ENCODE measurements at places on chromosomes 7 and 10.

- no peak for DNase-seq
Observed at GRCh38 chr7:158824028-158824427, 5.3 kb downstream of the ESYT2 start.

GRCh38 chr7:142461437-142461836 is 203.6 kb upstream of the PRSS58 start:
- no peak for DNase-seq

GRCh38 chr10:9437131-9437530 is 1382.6 kb downstream of the GATA3 start:
- DNase-seq, result no peak

GRCh38 chr10:62817121-62817765 is 1.1 kb upstream of the EGR2 start:
- DNase-seq, result no peak

- no peak for DNase-seq
Observed at GRCh38 chr7:148589640-148590039, 926 bp upstream of the C7orf33 start.

GRCh38 chr10:42984035-42984610 is 92.7 kb upstream of the RET start:
- no peak for DNase-seq

DNA sequence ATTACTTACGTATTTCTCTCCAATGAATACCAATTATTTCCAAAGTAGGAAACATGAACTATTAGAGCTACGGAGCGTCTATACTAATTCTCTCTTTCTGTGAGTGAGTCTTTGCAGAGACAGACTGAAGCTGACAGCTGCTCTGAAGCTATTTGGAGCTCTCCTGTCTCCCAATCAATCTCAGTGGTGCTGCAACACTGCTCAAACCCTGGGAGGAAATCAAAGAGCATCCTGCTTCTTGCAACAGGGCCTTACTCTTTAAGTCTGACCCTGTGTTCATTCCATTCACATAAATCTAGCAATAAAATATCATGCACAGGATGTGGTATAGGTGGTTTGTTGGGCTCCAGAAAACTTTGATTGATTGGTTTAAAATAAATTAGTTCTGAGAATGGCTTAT is 685.7 kb upstream of the IGFBP3 start:
- DNase-seq, result no peak

DNA sequence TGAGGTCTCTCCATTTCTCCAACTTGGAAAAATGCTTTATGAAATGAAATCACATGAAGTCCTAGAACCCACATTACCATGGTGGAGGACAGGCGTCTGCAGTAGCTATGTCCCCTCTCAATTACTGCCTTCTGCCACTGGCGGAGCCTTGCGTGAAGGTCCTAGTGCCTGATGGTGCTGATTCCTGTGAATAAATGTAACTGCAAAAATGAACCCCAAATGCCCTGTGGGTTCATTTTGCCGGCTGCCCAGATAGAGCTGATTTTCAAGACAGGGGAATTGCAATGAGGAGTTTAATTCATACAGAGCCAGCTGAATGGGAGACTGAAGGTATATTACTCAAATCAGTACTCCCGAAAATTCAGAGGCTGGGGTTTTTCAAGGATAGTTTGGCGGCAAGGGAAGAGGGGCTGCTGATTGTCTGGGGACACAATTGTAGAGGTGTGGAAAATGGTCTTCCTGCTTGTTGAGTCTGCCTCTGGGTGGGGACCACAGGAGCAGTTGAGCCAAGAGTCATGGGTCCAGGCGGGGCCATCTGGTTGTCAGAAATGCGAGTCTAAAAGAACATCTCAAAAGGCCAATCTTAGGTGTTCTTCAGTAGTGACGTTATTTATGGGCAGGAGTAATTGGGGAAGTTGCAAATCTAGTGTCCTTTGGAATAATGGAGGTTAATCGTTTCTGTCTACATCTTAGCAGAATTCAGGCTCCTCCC is 13.5 kb downstream of the PRF1 start:
- DNase-seq, result no peak

- no peak for DNase-seq
Observed at GRCh38 chr10:50216894-50217293, 34.4 kb downstream of the ASAH2 start.

DNA sequence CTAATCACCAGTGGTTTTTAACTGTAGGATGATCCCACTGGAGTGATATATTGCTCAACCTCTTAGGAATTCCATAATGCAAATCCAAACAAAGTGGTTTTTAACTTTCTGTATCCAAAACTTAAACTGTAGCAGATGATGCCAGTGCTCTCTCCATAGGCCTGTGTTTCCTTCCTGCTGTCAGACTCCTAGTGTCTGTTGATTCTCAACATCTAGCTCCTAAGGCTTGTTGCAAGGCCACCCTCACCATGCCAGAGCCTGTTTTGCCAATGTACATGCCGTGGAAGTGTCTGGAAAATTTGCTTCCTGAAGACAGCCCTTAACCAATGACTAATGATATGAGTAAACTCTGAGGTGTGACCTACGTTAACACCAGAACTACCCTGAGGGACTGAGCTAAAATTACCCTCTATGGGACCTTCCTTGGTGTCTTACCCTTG is 39.3 kb downstream of the C1GALT1 start:
- DNase-seq, result no peak

- DNase-seq, result no peak
Observed at GRCh38 chr7:70044064-70044463, 445.8 kb downstream of the AUTS2 start.

DNA sequence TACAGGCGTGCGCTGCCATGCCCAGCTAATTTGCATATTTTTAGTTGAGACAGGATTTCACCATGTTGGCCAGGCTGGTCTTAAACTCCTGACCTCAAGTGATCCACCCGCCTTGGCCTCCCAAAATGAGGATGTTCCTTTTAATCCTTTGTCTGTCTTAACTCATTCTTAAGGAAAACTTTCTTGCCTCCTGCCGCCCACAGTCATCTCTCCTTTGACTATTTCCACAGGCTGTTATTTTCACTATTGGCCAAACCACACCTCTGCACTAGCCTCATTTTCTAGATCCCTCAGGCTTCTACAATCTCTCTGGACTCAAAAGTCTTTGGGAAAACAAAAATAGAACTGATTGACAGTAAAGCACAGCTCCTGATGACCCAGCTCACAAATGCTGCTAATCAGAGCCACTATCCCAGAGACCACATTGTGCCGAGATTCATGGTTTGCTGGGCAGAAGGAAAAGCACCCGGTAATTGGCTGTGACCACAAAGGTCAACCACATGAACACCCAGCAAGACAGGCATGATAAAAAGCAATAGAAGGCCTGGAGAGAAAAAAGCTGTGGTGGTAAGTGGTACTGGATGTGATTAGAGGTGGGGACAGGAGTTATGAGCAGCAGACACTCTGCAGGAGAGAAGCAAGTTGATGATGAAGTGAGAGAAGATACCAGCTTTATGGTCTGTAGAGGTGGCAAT is 44.1 kb upstream of the ZNRF2 start:
- no peak for DNase-seq

- no peak for DNase-seq
Observed at GRCh38 chr7:150979713-150980390, 1.7 kb upstream of the KCNH2 start.

DNA sequence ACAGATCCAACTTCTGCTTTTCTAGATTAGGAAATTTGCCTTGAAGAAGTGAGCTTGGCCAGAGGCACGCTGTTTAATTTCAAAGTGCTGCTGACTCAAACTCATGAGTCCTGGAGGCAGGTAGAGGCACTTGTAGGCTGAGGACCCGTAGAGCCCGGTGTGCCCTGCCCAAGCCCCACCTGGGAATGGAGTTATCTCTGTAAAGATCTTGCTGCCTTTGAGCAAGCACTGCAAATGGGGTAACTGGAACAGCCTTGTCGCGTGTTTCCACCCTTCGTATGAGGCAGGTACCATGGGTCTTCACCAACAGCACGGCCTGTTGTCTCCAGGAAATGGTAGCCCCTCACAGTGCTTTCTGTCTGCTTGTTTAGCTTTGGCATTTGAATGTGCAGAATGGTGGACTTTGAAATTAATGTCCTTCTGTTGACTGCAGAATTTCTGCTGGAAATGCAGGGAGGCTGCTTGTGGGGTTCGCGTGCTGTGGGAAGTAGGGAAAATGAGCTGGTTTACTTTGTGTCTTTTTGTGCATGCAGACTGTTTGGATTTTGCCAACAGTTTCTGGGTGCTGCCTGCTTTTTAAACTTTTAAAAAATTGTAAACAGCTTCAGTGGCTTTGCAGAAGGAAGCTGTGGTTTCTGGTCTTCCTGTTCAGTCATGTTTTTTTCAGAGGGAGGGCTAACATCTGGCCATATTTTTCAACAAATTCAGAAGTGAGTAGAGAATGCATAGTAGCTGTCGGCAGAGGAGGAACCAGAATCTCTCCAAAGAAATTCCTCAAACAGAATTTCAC is 27.2 kb downstream of the CCM2 start:
- DNase-seq, result no peak

GRCh38 chr7:93015101-93015778 is 102.5 kb downstream of the SAMD9 start:
- no peak for DNase-seq

DNA sequence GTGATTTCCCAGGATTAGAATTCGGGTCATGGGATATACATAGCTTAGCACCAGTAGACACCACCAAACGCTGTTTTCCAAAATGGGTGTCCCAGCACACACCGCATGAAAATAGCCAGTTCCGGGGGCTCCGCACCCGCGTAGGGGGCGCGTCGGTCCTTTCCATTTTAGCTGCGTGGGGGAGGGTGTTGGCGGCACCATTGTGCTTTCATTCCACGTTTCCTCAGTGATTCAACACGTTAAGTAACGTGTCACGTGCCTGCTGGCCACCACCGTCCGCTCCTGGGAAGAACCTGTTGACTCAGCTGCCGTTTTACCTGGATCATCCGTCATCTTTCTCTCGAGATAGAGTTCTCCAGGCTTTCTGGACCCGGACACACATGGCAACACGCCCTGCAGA is 25.6 kb upstream of the ADGRA1 start:
- no peak for DNase-seq

GRCh38 chr7:38846280-38846679 is 62.7 kb downstream of the VPS41 start:
- DNase-seq, result no peak

- no peak for DNase-seq
Observed at GRCh38 chr7:55144333-55145317, 125.8 kb downstream of the EGFR start.

- no peak for DNase-seq
Observed at GRCh38 chr7:43123457-43123856, 11.0 kb downstream of the HECW1 start.

DNA sequence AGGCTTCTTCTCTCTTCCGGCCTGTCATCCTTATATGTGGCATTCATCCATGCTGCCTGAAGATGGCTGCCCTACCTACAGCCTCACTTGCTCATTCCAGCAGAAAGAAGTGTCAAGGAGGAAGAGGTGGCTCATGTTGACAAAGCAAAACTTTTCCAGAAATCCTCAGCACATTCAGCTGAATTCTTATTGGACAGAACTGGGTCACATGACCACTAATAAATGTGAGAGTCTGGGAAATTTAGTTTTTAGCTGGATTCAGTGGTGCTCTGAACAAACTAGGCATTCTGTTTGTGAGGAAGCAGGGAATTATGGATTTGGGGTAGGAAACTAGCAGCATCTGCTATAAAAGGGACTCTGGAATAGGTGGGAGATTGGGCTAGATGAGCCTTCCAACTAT is 58.6 kb downstream of the CHN2 start:
- no peak for DNase-seq

- DNase-seq, result no peak
Observed at GRCh38 chr7:106421181-106421762, 136.5 kb upstream of the NAMPT start.

DNA sequence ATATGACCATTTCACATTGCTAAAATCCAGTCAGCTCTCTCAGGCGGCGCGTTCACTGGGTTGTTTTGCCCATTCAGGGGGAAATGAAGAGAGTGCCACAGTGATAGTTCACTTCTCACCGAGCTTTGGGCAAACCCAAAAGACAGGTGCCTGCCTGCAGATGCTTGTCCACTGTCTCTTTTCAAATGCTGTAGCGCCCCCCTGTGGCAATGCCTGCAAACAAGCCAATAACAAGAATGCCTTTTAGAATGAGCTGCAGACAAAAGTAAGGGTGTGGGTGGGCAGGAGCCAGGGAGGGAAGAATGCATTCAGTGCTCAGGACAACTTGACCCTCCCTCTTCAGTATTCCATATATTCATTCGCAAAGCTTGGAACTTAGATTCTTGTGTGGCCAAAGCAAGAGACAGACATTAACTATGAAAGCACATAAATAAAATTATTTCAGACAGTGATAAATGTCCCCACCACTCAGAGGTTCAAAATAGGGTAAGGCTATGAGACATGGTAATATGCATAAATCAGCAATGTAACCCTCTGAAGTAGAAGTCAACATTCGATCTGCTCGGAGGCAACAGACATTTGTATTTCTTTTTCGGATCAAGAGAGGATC is 86.9 kb downstream of the JAZF1 start:
- DNase-seq, result no peak

DNA sequence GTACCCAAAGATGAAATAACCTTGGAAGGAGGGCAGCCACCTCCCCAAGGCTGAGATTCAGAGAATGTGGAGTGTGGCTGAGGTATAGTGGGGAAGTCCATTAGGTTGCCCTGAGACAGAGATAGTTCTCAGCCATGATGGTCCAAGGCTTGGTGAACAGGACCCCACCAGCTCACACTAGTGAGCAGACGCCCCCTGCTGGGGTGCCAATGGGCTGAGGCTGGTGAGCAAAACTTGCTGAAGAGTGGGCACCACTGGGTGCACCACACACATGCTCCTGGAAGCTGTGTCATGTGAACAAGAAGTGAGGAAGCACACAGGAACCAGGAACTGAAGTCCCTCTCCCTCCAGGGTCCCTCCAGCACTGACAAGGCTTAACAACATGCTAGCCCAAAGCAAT is 8.9 kb downstream of the FBXL13 start:
- DNase-seq, result no peak

- DNase-seq, result no peak
Observed at GRCh38 chr7:138898255-138898654, 82.9 kb downstream of the KIAA1549 start.

DNA sequence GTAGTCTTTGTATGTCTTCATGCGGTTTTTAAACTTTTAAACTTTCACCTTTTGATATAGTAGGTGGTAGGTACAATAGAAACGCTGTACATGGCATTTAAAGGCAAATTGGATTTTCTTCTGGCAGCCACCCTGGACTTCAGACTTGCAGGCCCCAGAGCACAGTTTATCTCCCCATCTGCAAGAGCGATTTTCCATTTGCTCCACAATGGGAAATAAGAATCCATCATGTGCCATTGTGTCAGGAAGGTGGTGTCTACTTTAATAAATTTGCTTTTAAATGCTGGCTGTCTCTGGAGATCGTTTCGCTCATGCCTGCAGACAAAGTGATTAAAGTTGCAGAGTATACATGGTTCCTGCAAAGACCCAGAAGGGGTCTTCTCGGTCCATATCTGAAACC is 38.9 kb downstream of the UNC5B start:
- DNase-seq, result no peak
